ENCODE measurements at places on chromosomes 11 and 22.
A peak's percentile ranks its signal among the peaks of the same experiment; 100 is the strongest.

DNA sequence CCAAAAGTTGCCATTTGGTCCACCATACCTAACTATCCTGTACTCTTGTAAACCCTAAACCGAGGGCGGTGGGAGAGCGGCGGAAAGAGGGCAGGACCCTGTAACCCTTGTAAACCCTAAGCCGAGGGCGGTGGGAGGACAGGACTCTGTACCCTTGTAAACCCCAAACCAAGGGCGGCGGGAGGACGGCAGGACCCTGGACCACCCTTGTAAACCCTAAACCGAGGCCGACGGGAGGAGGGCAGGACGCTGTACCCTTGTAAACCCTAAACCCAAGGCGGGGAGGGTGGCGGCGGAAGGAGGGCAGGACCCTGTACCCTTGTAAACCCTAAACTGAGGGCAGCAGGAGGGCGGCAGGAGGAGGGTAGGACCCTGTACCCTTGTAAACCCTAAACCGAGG lies 12.5 kb upstream of the OR52I2 start:
- no peak for DNase-seq

DNA sequence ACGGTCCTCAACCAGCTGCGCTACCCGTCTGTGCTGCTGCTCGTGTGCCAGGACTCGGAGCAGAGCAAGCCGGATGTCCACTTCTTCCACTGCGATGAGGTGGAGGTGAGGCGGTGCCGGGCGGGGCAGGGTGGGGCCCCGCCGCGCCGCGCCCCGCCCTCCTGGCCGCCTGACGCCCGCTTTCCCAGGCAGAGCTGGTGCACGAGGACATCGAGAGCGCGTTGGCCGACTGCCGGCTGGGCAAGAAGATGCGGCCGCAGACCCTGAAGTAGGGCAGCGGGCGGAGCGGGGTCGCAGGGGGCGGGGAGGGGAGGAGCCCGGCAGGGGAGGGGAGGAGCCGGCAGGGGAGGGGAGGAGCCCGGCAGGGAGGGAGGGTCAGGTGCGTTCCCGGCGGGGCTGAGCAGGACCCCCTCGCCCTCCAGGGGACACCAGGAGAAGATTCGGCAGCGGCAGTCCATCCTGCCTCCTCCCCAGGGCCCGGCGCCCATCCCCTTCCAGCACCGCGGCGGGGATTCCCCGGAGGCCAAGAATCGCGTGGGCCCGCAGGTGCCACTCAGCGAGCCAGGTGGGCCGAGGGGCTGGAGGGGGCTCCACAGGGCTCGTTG lies 14.7 kb downstream of the EPS8L2 start:
- peak; percentile 63 for DNase-seq

DNA sequence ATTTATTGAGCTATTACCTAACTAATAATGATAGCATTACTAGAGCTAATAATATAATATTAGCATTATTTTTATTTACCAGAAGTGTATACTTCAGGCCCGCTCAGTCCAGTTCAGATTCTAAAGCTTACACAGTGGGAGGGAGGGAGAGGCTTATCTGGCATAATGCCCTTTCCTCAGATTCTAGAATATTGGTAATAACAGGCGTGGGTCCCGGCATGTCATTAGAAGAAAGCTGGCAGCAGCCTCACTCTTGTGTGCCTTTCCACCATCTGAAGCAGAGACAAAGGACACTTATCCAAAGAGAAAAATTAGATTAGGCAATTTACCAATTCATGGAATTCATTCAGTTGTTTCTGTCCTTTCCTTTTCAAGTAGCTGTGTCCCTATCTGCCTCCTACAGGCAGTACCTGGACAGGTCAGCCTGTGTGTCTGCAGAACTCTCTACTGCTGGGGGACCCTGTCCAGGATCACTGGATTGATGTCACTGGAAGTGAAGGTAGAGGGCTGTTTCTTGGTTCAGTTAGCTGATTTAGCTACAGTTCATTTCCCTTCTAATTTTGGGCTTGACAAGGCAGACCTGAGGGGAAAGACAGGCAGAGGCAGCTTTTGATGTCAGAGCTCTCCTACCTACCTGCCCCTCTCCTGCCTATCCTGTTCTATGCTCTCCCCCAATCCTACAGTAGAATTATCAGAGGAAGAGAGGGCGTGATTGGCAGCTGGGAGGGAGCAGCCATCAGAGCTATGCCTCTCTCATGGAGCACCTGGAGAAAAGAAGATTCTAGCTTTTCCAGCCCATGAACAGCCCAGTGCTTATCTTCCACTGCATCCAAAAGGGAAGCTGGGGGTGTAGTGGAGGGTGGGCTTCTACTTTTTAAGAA lies 20.3 kb upstream of the CCDC90B start:
- DNase-seq, result no peak

- no peak for DNase-seq
These were observed 285.2 kb downstream of the METTL15 start for GRCh38 chr11:28393348-28393747.

GRCh38 chr11:115267871-115268270 lies 236.3 kb downstream of the CADM1 start:
- DNase-seq, result no peak

DNA sequence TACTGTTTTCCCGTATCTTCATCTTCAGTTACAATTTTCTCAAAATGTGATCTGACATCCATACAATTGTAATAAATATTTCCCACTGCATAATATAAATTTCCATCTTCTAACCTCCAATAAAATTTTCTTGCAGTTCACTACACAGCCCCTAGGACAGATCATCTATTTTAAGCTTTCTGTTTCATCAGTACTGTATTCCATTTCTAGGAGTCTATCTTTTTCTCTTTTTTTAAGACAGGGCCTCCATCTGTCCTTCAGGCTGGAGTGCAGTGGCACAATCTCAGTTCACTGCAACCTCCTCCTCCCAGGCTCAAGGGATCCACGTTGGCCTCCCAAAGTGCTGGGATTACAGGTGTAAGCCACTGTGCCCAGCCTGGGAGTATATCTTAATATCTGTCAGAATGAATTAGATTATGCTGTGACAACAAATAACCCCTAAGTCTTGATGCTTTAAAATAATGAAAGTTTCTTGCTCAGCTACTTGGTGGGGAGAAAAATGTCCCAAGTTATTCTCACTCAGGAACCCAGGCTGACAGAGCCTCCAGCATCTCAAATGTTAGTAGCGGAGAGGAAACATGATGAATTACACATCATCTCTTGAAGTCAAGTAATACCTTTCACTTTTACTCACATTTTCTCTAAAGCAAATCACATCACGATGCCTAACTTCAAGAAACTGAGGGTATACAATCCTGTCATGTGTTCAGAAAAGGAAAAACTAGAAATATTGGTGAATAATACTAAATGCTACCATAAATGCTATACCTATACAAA lies 92.2 kb downstream of the BUD13 start:
- DNase-seq, result no peak

DNA sequence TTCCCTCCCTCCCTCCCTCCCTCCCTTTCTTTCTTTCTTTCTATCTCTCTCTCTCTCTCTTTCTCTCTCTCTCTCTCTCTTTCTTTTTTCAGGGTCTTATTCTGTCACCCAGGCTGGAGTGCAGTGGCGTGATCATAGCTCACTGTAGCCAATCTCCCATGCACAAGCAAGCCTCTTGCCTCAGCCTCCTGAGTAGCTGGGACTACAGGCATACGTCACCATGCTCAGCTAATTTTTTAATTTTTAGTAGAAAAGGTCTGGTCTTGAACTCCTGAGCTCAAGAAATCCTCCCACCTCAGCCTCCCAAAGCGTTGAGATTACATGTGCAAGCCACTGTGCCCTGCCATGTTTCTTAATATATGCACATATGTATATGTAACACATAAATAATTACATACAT lies 19.0 kb downstream of the TSKU start:
- no peak for DNase-seq

DNA sequence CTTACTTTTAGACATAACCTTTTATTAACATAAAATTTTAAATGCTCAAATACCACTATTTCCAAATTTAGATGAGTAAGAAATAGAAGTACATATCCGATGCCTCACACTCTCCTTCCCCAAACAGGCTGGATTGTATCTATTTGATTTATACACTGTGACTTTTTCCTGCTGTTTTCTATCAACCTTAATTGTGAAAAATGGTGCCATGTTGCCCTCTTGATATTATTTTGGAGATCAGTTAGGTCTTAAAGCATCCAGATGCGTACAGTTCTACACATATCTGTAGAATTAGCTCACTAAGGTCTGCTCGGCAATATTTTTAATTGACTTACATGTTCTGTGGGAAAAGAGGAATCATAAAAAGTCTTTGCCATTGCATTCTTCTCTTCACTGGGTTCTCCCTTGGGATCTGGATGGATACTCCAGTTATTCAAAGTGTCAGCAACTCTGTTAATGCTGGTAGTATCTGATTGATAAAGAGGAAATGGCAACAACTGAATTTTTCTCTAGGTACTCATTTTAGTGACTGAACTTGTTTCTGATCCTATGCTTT lies 27.2 kb downstream of the EIF3M start:
- no peak for DNase-seq

DNA sequence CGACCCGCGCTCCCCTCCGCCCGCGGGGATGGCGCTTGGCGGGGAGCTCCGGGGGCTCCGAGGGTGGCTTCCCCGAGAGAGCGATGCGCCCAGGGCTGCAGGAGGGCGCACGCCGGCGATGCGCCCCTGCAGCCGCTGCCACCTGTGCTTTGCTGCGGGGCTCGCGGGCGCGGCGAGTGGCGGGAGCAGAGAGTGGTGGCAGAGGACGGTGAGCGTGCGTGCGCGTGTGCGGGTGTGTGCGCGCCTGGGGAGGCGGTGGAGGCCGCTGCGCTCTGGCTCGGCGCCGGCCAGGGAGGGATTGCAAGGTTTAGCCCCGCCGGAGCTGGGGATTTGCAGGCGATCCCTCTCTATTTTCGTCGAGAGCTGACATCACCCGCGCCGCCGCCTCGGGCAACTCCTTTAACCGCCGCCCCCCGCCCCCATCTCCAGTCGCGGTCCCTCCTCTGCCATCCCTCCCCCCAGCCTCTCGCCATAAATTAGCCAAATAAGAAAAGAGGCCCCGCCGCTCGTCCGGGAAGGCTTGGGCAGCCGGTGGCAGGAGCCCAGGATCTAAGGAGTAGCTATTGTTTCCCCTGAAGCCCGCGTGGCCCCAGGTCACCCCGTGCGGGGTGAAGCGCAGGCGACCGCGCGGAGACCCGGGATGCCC lies at the start of gene SLC1A2:
Gene SLC1A2, minus strand, starts transcription at position 375 of the 646 bp plus-strand sequence. CDS start 592 bp downstream, outside the sequence.
- no peak for DNase-seq

- no peak for DNase-seq
These were observed 864 bp upstream of the USP28 start for GRCh38 chr11:113876074-113876797.

DNA sequence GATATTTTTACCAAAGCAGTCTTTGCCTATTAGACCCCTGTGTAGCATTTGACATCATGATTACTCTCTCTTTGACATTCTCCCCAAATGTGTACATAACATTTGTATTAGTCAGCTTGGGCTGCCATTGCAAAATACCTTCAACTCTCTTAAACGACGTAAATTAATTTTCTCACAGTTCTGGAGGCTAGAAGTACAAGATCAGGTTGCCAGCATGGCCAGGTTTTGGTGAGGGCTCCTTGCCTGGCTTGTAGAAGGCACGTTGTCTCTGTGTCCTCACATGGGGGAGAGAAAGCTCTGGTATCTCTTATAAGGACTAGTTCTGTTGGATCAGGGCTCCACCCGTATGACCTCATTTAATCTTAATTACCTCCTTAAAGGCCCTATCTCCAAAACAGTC lies 12.3 kb upstream of the DLAT start:
- no peak for DNase-seq

GRCh38 chr11:109586789-109587188 lies 164.8 kb downstream of the C11orf87 start:
- DNase-seq, result no peak

- no peak for DNase-seq
These were observed 48.5 kb upstream of the SOX6 start for GRCh38 chr11:16404781-16405285.

GRCh38 chr11:31973172-31973571 lies 117.7 kb upstream of the RCN1 start:
- no peak for DNase-seq

- DNase-seq, result no peak
These were observed 114.8 kb downstream of the SERGEF start for GRCh38 chr11:17898071-17898470.

- no peak for DNase-seq
These were observed 34.6 kb downstream of the APOL5 start for GRCh38 chr22:35752006-35752862.

DNA sequence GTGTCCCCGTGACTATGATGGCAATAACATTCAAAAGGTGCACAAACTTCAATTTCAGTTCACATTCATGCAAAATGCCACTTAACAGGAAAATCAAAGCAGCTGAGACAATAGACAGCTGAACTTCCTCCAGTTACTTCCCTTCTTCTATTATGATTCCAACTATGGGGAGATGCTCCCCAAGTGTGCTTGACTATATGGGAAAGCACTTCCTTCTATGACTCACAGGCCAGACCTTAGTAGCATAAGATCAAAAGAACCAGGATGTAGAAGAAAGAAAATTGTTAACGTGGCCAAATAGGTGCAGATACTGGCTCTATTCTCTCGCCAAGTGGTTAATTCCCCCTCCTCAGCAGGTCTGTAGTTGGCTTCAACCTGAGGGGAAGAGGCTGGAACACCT lies 7.8 kb upstream of the FAT3 start:
- DNase-seq, result no peak

DNA sequence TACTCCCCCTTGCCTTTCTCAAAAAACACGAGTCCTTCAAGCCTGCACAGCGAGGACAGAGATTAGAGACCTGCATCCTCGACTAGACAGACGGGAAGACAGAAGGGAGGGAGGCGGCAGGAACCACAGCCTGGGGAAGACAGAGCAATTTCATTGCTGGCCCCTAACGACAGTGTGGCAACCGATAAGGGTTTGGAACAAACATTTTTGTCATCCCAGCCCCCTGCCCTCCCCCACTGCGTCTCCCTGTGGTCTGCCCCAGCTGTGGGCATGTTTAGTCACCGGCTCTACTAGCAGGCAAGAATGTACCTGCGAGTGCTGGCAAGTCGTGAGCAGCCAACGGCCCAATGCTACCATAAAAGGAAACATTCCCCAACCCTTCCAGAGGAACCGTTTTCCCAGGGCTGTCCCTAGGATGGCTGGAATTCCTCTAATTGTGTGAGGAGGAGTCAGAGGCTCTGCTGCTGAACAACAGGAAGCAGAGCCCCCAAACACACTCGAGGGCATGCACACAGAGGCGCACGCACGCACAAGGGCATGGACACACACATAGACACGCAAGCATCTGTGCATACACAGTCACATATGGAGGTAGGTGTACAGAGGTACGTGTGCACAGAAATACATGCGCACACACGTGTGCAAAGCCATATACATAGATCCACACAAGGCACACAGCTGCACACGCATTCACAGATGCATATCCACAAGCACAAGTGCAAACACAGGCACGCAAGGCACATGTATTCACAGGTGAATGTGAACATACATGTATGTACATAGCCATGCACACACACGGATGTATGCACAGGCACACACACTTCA lies 58.3 kb downstream of the MYH9 start:
- peak; percentile 85 for DNase-seq

GRCh38 chr22:17589810-17590375 lies 26.6 kb downstream of the SLC25A18 start:
- DNase-seq, result no peak

Data from activated T-cell treated with anti-CD3 and anti-CD28 coated beads, Interleukin-2, amount 50 U/mL, for 1 hour (primary cell).